ENCODE measurements at places on chromosomes 7 and 10.

- DNase-seq: no peak
These were observed 36.8 kb downstream of the CTBP2 start for GRCh38 chr10:125123476-125124114.

DNA sequence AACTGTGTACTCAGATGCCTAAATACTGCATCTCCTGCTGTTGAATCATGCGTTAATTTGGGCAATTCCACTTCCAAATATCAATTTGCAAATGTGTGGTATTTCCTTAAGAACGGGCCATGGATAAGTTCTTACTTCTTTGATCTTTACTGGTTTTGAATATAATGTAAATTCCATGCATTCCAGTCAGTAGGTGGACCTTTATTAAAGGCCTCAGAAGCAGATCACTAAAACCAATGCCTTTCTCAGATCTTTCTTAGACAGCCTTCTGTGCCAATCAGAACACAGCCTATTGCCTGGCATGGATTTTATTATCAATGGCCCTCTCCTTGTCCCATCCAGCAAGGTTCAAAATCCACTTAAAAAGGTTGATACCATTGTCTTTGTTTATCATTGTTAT lies 21.5 kb upstream of the POM121L12 start:
- no peak for DNase-seq

DNA sequence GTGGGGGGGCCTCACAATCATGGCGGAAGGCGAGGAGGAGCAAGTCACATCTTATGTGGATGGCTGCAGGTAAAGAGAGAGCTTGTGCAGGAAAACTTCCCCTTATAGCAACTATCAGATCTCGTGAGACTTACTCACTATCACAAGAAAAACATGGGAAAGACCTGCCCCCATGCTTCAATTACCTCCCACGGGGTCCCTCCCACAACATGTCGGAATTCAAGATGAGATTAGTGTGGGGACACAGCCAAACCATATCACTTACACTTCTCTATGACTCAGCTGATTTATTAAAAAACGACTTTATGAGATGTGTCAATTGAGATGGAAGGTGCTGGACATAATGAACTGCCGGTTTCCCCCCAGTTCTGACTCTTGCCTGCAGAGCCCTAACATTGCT lies 23.8 kb upstream of the CHN2 start:
- no peak for DNase-seq

DNA sequence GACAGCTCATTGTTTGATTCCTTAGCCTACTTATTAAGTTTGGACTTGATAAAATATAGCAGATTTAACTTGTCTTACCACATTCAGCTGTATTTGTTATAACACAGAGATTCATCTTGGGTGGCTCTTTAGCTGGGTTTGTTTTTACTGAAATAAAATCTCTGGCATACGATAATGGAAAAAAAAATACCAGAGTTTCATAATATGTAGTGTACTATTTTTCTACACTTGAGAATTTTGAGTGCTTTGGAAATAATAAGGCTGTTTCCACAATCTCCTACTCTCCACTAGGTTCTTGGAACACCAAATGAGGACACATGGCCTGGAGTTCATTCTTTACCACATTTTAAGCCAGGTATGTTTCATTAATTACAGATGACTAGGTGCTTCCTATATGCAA lies 218.6 kb upstream of the FZD1 start:
- no peak for DNase-seq

GRCh38 chr10:86364491-86365345 lies 1.9 kb downstream of the GRID1 start:
- no peak for DNase-seq

DNA sequence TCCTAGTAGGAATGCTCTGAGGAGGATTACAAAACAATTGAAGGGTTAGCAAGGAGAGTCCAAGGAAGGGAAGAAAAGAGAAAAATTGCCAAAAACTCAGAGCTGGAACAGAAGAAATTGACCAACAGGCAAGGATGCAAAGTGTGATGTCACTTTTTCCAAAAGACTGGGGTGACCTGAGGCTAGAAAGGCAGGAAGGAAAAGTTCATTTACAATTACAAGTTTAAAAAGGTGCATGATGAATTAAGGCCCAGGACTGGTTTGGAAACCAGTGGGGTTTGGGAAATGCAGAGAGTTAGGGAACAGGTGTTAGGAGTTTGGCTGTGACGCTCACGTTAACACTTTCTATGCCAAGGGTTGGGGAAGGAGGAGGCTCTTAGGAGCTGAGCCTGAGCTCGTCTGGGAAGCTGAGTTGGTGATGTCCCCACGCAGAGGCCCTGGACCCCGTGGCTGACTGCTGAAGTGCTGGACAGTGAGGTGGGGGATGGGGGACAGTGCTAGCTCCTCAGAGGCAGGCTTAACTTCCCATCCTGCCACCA lies 92.6 kb upstream of the PODXL start:
- DNase-seq: no peak

DNA sequence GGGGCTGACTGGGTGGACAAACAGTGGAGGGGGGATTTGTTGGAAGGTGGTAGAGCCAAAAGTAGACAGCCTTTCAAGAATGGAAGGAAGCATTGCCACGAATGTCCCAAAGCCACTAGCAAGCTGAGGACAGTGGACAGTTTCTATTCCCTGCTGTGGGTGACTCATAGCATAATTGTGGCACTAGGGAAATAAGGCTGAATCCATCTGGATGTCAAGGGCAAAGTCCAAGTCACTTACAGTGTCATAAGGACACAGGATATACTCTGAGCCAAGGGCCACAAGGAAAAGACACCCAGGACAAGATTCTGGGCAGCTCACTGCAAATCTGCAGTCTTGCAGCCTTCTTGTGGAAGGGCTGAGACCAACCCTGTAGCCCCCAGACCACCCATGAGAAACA lies 79.7 kb downstream of the FRMPD2 start:
- no peak for DNase-seq

GRCh38 chr10:69123306-69123746 lies 652 bp upstream of the VPS26A start:
- DNase-seq: no peak

DNA sequence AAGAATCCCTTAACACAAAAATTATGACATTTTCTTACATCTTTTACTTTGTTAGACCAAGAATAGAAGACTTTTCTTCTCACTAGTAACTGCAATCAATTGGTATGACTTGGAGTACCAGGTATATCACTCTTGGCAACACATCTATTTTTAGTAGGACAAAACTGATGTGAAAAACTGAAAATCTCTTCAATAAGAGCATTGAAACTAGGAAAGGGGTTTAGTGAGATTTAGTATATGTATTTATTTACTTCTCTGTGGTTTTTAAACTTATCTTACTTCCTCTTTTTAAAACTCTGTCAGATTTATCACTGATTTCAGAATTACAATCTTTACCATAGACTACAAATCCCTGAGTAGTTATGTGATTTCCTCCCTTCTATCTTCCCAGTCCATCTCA lies 366.2 kb downstream of the PCDH15 start:
- no peak for DNase-seq

DNA sequence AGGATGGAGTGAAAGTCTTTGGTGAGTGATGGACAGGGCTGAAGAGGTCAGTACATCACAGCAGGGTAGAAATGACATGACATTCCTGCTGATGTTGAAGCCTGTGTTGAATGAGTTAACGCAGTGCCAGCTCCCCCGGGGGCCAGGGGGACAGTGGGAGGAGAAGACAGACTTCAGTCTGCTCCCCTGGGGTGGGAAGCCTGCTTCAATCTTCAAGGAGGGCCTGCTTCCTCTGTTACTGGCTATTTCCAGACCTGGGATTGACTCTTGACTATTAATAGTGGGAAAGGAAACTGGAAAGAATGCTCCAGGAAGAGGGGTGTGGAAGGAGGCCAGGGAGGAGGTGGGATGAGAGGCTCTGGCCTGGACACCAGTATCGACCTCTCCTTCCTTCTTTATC lies 27.2 kb downstream of the PODXL start:
- no peak for DNase-seq

DNA sequence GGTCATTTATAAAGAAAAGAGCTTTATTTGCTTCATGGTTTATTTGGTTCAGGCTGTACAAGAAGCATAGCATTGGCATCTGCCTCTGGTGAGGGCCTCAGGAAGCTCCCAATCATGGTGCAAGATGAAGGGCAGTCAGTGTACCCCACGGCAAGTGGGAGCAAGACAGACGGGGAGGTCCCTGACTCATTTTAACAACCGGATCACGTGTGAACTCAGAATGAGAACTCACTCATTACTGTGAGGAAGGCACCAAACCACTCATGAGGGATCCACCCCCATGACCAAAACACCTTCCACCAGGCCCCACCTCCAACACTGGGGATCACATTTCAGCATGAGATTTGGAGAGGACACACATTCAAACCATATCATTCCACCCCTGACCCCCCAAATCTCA lies 15.7 kb upstream of the CRYGN start:
- no peak for DNase-seq

DNA sequence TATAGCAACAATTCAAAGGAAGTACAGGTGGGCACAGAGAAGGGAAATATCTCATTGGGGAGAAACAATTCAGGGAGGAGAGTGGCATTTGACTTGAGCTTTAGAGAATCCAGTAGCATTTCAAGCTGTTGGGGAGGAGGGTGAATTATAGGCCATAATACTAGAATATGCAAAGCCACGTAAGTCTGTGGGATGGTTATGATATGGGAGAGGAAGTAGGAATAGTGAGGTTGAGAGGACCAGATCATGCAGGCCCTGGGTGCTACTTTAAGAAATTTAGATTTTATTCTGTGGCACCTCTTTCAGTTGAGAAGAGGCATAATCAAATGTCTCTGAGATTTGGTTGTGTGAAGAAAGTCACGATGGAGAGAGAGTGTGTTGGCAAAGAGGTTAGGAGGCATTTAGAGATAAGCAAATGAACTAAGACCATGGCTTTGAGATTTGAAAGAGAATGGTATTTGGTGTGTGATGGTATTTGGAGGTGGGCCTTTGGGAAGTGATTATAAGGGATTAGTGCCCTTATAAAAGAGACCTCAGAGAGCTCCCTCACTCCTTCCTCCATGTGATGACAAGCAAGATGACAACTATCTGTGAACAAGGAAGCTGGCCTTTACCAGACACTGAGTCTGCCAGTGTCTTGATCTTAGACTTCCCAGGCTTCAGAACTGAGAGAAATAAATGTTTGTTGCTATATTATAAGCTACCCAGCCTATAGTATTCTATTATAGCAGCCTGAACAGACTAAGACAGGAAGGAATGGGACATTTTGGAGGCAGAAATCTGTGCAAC lies 15.1 kb downstream of the ADD3 start:
- no peak for DNase-seq

DNA sequence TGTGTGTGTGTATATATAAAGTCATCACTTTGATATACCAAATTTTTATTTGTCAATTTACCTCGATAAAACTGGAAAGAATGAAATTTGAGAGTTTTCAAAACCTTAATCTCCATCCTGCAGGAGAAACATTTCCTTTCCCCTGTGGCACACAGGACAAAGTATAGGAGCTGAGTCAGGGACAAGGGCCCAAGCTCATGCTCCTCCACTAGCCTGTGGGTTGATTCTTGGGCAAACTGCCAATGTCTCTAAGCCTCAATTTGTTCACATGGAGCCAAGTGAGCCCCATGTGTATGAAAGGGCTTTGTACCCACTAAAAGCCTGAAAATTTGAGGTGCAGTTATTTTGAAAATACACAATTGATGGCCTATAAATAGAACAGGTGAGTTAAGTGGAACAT lies 60.3 kb upstream of the IL6 start:
- DNase-seq: no peak

GRCh38 chr10:91758303-91759146 lies 39.7 kb upstream of the TNKS2 start:
- no peak for DNase-seq

- no peak for DNase-seq
These were observed 348.5 kb downstream of the GRID1 start for GRCh38 chr10:86017841-86018734.

GRCh38 chr10:11326241-11326640 lies 285.2 kb downstream of the USP6NL start:
- DNase-seq: no peak

GRCh38 chr10:91140995-91141549 lies 79.4 kb upstream of the PCGF5 start:
- no peak for DNase-seq

- DNase-seq: no peak
These were observed 20.3 kb downstream of the ZNF277 start for GRCh38 chr7:112226701-112227276.

GRCh38 chr7:136312592-136312991 lies 335.4 kb upstream of the MTPN start:
- no peak for DNase-seq

DNA sequence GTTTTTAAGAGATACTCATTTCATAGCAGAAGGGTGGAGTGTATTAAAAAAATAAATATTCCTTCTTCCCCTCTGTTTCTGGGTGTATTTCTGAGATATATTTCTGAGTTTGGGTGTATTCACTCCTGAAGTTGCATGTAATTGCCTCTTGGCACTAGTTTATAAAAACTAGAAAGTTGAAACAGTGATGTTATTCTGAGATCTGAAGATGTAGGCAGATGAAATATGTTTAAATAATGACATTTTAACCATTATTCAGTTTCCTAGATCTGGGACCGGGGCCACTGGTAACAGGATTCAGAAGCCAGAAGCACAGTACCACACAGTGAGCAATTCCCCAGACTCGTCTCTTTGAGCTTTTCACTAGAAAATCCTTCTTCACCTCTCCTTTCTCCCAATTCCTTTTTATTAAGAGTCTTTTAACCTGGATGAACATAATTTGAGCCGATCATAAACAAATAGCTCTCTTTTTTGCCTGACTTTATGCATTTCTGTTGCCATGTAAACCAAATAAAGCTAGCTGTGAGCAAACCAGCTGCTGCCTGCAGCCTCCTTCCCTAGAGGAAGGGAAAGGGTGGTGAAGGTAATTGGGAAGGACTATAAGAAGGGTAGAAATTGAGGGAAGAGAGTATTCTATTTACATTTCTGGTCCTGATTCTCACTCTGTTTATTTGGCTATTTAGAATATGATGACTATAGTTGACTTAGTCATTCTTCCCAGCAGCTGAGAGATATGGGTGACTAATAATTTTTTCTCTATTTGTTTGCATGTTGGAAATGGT lies 101.8 kb upstream of the STRIP2 start:
- DNase-seq: no peak

- no peak for DNase-seq
These were observed 819 bp downstream of the TMED4 start for GRCh38 chr7:44580945-44581878.

DNA sequence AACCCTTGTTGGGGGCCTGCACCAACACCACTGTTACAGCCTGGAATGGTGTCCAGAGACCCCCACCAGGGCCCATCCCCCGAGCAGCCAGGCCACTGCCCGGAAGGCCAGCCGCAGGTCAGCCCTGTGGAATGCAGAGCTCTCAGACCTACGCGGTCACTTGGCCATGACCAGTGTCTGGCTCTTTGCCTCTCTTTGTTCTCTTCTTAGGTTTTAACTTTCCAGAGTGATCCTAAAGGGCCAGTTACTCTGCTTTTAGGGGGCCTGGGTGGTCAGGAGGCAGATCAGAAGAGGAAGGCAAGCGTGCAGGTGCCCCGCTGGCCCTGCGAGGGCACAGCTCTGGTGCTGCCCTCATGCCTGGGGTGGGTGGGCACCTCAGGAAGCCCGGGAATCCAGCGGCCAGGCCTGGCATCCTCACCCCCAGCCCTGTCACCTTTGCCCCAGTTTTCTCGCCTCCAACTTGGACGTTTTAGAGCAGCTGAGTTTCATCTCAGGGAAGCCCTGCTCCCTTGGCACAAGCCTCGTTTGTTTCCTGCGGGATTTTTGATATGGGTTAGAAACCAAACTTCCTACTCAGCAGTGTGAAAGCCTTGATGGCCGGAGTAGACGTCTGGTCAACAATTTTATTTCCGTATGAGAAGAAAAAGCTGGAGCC lies 62.5 kb upstream of the CHST15 start:
- no peak for DNase-seq

All from CMK (cell line).